ENCODE measurements at places on chromosomes 3 and 15.

GRCh38 chr3:150022381-150023238 lies 51.9 kb upstream of the PFN2 start:
- DNase-seq, result no peak

DNA sequence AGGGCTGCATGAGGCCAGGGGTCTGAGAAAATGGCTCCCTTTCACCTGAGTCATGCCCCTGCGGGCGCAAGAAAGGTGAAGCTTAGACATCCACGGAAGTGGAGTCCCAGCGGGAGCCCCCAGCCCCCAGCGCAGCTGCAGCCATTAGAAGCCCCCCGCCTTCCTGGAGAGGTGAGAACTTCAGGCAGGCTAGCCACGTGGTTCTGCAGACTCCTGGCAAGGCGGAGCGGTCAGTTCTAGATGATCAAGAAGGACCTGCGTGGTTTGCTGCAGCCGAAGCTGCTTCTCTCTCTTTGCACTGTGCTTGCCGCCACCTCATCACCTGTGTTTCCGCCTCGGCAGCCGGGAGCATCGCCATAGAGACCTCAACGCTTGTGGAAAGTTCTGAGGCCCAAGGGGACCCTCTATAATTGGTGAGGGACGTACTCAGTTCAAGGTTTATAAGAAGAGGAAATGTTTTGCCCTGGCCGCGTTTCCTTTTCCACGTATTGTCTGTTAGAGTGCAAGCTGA lies 15.8 kb upstream of the KCNMB3 start:
- DNase-seq, result no peak

DNA sequence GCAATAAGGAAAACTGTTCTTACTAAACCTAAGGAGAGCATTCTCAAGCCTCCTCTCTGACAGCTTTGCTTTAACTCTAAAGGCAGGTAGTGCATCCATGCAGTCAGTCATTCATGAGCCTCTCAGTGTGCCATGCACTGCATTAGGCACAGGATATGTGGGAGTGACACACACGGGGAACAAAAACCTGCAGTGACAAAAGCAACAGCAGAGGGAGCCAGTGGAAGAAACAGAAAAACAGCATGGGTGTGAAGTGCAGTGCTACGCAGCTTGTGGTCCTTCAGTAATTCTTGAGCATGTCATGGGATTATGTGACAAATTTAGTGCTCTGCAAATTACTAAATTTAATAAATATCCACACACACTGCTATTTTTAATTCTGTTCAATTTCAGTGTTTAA lies 230.7 kb downstream of the BBX start:
- DNase-seq, result no peak

DNA sequence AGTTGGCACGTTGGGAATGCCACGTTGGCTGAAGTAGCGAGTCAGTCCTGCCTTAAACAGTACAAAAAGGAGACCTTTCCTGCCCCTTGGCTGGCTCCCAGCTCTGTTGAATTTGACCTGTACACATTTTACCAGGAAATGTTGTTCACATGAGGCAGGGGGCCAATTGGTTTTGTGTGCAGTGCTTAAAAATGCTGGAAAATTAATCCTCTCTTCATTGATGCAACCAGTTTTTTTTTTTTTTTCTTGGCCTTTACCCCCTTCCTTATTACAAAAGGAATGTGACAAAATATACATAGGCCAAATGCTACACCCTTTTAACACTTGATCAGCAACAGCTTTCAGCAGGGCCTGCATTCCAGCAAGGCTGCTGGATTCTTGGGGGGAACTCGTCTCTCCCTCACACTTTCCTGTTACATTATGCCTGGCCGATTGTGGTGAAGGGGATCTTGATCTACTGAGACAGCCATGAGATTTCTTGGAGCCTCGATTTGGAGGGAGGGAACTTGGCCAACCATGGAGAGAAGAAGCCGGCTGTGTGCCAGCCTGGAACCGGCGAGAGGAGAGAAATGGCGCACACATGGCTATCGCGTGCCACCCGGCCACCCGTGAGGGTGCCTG lies 93.1 kb downstream of the DNASE1L3 start:
- DNase-seq, result no peak

DNA sequence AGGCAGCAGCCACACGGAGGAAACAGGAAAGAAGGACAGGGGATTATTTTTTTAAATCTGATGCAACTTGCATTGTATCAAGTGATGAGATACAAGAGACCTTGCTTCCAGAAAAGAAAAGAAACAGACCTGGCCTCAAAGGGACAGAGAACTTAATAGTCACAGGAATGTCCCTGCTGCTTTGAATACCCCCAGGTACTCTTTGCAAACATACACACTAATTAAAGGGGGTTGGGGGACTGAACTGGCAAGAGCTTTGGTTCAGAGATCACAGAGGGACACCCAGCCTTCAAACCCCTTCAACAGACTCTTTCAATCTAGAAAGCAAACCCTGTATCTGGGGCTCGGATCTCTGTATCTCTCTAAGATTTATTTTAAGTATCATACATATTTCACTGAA lies 18.0 kb downstream of the TNIK start:
- no peak for DNase-seq

GRCh38 chr3:12758025-12758781 lies 856 bp downstream of the TMEM40 start:
- no peak for DNase-seq

- no peak for DNase-seq
These were observed 24.4 kb downstream of the P3H2 start for GRCh38 chr3:190096345-190096744.

- no peak for DNase-seq
These were observed 10.1 kb downstream of the ETV5 start for GRCh38 chr3:186098740-186099139.

GRCh38 chr3:126911162-126912026 lies 71.5 kb upstream of the PLXNA1 start:
- peak; percentile 23 for DNase-seq

DNA sequence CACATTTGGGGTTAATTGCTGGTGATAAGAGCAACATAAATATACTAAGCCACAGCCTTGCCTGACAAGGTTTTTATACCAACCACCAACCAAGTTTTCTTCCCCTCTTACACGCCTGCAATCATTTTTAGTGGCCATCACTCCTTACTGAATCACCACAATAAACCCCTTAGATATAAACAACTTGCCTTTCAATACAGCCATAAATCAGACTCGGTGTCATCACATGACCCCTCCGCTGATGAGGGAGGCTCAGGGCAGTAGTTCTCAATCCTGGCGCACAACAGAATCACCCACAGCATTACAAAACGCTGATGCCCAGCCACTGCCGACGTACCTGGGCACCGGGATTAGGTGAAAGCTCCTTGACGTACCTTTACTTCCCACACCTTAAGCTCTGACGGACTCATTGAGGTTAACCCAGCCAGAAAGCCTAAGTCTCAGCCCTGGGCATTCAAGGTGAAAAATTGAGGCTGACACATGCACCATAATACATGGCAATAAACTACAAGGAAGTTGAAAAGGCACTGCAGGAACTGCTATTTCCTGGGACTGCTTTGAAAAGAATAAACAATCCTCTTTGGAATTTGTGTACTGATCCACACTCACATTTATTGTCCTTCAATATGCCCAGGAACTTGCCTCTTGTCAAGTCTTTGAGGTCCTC lies 17.1 kb downstream of the ADCY5 start:
- no peak for DNase-seq

DNA sequence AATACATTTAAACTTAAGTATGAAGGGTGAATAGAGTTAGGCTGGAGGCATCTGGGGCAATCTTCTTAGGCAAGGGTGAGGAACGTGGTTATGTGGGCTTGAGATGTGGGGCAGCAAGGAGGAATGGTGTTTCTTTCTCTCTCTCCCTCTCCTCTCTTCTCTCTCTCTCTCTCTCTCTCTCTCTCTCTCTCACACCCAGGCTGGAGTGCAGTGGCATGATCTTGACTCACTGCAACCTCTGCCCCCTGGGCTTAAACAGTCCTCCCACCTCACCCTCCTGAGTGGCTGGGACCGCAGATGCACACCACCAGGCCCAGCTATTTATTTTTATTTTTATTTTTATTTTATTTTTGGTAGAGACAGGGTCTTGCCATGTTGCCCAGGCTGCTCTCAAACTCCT lies 4.0 kb upstream of the MGA start:
- DNase-seq, result no peak

DNA sequence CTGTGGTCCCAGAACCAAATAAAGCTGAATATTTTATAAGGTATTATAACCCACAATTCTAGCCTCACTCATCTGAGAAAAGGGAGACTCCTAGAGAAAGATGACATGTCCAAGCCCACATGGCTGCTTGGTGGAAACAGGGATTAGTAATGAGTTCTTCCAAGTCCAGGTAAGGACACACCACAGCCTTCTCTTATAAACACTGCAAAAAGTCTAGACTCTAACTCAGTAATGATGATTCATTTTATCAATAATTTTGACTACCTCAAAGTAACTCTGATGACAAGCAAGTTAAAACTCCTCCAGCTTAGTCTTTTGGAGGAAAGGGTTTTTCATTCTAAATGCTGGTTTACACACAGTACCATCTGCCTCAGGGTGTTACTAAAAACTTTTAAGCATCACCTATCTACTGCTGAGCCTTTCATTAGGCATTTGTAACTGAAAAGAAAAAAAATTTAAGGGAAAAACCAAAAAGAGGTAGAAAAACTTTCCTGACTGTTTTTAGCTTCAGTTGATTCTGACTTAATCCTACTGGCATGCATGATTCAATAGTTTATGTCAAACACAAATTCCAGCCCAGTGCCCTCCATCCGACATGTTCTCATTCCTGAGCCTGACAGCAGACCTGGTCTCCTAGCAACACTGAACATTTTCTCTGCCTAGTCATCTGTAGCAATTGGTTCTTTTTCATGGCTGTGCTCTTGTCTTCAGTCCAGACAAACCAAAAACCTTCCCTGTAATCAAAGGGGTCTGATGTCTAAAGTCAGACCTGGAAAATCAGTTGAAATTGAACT lies 43.9 kb downstream of the P3H2 start:
- DNase-seq, result no peak

DNA sequence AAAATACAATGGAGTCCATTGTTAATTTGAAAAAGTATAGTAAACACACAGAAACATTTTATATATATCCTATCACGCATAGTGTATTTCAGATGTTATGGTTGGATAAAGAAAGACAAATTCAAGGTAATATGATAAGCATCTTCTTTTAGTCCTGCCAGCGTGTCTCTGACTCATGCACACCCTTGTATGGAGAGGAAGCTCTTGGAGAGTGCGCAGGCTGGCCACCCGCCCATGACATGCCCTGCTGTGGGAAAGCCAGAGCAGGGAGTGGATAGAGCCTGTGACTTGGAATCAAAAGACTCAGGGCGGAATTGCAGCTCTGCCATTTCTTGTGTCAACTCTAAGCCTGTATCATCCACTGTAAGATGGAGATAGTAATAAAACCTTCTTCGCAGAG lies 23.0 kb upstream of the COPG1 start:
- no peak for DNase-seq

DNA sequence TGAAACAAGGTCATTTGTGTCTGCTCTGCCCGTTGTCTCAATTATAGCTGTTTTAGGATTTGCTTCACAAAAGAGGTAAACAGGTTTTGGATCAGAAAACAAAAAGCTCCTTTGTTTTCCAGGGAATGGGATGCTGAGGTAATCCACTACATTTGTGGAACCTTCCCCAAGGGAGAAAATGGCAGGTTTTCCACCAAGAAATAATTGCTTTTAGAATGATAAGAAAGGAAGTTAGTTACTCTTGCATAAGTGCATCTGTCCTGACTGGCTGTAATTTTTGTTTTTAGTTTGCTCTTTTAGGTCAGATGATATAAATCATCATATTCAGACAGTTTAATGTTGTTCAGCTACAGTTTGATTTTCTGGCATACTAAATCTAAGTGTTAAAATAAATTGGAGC lies 198.5 kb upstream of the COL8A1 start:
- DNase-seq, result no peak

DNA sequence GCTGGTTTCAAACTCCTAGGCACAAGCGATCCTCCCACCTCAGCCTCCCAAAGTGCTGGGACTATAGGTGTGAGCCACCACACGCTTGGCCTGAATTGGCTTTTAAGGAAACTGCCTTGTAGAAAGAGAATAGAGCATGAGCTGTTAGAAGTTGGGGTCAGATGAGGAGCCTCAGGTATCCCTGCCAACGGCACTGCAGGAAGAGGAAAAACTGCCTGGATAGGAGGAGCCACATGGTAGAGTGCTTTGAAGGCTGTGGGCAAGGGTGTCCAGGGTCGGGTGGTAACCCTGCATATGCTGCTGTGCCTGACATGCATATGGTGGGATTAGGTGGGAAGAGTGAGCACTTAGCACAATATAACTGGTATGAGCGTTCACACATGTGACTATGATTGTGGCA lies 55.0 kb downstream of the BSN start:
- no peak for DNase-seq

DNA sequence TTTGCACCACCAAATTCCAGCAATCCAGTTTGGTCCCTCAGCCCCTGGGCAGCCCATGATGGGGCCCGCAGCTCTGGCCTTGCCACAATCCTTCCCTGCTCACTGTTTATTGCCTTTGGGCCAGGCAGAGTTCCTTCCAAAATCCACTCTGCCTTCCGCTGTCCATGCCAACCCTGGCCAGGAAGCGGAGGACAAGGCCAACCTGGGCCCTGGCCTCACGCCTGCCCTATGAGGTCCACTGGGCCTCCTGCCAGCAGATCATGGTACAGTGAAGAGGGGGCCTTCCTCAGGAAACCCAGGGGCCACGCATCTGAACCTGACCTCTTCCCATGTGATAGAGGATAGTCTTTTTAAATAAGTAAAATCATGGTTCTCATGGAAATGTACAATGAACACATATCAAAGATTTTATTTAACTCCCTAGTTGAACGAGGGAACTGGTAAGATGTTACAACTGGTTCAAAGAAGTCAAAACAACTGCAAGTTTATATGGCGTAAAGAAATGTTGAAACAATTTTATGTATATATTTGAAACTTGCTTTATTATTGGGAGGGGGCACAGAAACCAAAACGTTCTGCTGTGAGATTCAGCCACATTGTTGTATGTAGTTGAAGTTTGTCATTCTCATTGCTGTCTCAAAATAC lies 95.8 kb upstream of the TNFAIP8L3 start:
- DNase-seq, result no peak

- DNase-seq, result no peak
These were observed 496 bp downstream of the TF start for GRCh38 chr3:133746712-133747066.

- DNase-seq, result no peak
These were observed 13.8 kb downstream of the SLC41A3 start for GRCh38 chr3:126070146-126070545.

DNA sequence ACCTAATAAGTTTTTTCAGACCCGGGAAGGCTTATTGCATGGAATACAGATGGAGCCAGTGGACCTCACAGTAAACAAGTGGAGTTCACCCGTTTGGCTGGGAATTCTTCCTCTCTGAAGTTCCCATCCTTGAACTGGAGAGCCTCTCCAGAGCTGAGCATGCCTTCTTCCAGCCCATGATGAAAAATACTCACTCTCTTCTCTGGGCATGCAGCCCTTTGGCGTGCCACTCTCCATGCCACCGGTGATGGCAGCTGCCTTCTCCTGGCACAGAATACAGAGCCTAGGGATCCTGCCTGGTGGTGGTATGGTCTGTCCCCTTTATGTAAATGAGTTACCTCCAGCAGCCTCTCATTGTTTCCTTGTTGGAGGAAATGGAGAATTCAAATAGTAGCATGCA lies 150.8 kb downstream of the LEKR1 start:
- DNase-seq, result no peak

- DNase-seq, result no peak
These were observed 6.1 kb upstream of the MESP2 start for GRCh38 chr15:89770041-89770440.

- DNase-seq, result no peak
These were observed 39.9 kb downstream of the LEO1 start for GRCh38 chr15:51931638-51932037.

GRCh38 chr15:90300988-90301706 lies 35.7 kb downstream of the NGRN start:
- DNase-seq, result peak; percentile 43

- DNase-seq, result no peak
These were observed 108.3 kb downstream of the OCA2 start for GRCh38 chr15:27990521-27991515.
